Fibroblast of the aortic adventitia (primary cell): ENCODE measurements at places on chromosomes 3 and 15.

DNA sequence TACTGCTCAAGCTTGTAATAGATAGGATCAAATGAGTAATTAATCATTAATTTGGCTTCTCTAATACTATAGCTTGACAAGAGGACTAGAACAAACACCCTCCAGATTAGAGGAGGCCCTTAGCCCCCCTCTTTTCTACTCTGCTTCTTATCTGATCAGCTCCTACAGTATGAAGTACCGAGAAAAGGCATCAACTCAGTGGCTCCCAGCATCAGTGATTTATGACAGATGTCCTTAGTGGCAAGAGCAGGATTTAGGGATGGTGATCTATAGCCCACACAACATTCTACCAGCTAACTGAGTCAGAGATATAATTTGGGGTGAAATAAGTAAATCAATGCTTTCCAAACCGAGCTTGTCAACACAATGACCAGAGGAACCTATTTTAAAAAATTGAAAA, 541.1 kb downstream of the NLGN1 start:
- no peak for DNase-seq

GRCh38 chr15:62253294-62253693, 88.2 kb upstream of the C2CD4B start:
- no peak for DNase-seq

DNA sequence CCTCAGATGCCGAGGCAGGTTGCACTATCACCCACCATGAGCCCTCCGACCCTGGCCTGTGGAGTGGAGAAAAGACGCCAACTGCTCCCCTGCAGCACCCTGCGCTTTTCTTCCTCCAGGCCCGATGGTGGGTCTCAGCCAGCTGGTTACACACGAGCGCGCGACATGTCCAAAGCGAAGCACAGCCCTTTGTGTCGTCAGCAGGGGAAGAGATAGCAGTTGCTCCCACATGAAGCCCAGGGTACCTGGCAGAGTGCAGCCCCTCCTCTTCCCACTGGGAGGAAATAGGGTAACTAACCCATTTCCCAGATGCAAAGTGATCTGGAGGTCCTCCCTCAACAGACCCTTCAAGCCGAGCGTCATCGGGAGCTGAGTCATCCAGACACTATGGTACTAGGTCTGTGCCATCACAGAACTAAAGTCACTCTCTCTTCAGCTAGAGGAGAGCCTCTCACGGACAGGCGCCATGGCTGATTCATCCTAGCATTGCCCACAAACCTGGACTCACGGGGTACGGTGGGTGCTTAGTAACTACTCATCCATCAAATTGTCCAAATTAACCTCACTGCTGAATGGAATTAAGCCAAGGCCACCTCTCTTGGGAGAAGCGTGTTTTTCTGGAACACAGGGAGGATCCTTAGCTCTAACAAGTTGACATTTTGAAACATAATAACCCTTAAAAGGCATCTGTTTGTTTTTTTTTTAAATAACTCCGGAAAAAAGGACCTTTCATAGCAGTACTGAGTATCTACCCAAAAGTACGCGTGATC, 45.2 kb upstream of the BDH1 start:
- DNase-seq, result no peak

GRCh38 chr15:40806672-40807027, 239 bp upstream of the ZFYVE19 start:
- no peak for DNase-seq

DNA sequence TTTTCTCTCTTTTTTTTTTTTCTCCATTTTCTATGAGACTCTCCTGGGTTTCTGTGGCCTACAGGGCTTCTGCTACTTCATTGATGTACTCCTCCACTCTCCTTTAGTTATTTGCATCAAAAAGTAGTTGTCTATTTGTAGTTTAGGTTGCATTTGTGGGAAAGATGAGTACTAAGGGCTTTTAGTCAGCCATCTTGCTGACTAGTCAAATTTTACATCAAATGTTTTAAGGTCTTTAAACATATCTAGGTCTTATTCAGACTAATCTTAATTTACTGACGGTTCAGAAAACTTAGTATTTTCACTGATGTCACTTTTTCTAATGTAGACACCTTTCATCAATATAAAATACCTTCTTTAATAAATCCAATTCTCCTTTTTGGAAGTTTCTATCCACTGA, 871.0 kb downstream of the PLOD2 start:
- DNase-seq, result no peak

- no peak for DNase-seq
These were observed 29.4 kb downstream of the RNU5B-1 start for GRCh38 chr15:65333856-65334255.

DNA sequence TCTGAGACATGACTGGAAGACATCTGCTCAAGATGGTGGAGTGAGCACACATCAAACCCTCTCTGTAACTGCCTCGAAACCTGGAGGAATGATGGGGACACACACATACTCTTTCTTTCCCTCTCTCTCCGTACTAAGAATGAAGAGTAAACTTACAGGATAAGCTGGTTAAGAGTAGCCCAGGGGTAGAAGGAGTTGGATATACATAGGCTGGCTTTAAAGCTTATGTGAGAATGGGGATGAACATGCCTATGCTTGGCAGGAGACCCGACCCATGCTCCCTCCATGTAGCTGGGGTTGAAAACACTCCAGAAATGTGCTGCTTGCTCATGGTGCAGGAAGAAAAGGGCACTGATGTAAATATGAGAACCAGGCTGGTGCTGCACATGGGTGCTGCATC, 68.9 kb downstream of the IL20RB start:
- no peak for DNase-seq

DNA sequence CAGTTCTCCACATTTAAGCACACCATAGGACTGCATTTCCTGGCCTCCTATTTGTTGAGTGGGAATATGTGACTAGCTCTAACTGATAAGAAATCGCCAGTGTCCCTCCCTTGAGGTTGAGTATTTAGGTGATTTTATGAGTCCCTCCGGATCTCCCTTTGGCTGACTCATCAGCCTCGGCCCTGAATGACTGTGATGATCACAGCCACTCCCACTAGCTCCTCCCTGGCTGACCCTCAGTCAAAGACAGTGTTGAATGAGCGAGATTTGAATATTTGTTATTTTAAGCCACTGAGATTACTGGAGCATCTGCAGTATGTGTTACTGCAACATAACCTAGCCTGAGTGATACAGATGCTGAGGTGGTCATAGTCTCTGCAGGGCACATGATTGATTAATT, 515.3 kb downstream of the EPHB1 start:
- DNase-seq, result no peak
